ENCODE measurements at places on chromosomes 5 and 9.

DNA sequence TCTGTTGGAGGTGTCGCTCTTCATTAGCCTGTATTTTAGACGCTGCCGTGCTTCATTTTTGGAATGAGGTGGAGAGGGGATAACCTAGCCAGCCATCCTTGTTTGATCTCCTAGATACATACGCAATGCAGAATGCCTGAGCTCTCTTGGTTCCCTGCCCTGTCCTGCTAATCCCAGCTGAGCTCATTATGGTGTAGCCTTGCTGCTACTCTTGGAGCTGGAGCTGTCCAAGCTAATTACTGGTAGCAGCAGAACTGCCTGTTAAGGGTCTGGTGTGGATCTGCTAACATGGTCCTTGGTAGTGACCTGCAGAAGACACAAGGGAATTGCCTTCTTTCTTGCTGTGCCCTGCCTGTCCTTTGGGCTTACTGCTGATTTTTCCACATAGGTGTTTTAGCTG lies 207.9 kb downstream of the CNTLN start:
- no peak for DNase-seq

- no peak for DNase-seq
These were observed 16.0 kb downstream of the ENC1 start for GRCh38 chr5:74624501-74624900.

- no peak for DNase-seq
These were observed 122.9 kb upstream of the GRAMD2B start for GRCh38 chr5:126300293-126300692.

GRCh38 chr5:167633931-167634341 lies 657.5 kb upstream of the WWC1 start:
- peak; percentile 96 for DNase-seq

- DNase-seq, result no peak
These were observed 61.8 kb upstream of the SNX2 start for GRCh38 chr5:122713041-122713440.

DNA sequence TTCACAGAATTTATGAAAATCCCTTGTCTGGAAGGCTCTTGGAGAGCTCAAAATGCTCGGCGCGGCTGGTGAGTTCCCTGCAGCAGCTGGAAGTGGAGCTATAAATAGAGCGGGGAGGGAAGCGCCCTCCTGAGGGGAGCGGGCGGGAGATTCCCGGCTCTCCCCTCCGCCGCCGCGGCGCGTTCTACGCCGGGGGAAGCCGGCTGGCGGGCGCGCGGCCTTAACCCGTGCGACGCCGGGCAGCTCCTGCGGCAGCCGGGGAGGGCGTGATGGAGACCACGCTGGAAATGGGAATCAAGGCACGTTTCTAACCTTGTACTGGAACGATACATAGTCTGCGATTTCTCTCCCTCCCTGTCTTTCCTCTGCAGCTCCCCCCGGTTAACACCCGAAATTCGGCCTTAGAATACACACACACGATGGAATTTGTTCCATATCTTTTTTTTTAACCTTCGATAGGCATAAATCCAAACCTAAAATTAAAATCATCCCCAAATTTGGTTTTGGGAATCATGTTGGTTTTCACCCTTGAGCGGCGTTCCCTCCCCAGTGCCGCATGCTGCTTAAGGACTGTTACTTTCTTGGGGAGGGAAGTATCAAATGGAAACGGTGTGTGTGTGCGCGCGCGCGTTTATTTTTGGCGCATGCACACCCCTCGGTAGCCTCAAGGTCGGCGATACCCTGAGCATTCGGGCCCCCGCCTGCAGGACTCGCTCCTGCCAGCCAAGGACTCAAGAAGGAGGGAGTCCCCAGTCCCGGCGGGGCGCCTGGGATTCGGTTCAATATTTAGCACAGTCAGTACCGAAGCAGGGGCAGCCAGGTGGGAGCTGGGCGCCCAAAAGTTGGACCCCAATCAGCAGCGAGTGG lies 306.3 kb upstream of the KCNN2 start:
- peak; percentile 77 for DNase-seq

- DNase-seq, result no peak
These were observed 8.9 kb upstream of the ENTPD8 start for GRCh38 chr9:137449931-137450538.

- peak; percentile 80 for DNase-seq
These were observed 377.6 kb downstream of the DNAH5 start for GRCh38 chr5:13566871-13567339.

DNA sequence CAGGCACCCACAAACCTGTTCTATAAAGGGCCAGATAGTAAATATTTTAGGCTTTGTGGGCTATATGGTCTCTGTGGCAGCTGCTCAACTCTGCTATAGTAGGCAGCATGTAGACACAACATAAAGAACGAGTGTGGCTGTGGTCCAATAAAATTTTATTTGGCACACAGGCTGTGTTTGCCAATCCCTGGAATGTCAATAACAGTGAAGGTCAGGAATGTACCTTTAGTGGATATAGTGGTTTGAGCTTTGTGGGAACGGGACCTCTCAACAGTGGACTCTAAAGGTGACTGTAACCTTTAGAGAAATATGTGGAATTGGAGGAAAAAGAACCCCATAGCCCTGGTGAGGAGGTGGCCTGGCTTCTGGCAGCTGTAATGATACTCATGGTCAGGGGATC lies 145.2 kb downstream of the MAST4 start:
- DNase-seq, result no peak

DNA sequence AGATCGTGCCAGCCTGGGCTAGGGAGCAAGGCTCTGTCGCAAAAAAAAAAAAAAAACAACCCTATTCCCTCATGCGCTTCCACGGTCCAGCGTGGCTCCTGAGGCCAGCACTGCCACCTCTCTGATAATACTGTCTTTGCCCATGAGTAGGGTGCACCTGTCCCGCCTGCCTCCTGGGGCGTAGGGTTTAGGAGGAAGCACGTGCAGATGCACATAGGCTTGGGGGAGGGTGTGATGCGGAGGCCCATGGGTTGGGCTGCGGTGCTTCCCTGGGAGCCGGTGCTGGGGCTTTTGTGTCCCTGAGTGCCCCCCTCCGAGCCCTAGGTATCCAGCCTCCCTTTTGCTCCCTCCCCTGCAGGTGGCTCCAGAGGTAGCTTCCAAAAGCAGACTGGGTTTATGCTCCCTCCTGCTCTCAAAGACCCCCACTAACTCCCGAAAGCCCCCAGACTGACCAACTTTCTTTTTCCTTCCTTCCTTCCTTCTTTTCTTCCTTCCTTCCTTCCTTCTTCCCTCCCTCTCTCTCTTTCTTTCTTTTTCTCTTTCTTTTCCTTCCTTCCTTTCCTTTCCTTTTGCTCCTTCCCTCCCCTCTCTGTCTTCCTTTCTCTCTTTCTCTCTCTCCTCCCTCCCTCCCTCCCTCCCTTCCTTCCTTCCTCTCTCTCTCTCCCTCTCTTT lies 12.8 kb downstream of the FGFR4 start:
- no peak for DNase-seq

- peak; percentile 82 for DNase-seq
These were observed 2.8 kb upstream of the MYORG start for GRCh38 chr9:34379334-34380033.

GRCh38 chr9:137488327-137488653 lies 29.2 kb upstream of the NSMF start:
- DNase-seq, result no peak

- no peak for DNase-seq
These were observed 748.5 kb upstream of the CDH10 start for GRCh38 chr5:25393256-25393655.

DNA sequence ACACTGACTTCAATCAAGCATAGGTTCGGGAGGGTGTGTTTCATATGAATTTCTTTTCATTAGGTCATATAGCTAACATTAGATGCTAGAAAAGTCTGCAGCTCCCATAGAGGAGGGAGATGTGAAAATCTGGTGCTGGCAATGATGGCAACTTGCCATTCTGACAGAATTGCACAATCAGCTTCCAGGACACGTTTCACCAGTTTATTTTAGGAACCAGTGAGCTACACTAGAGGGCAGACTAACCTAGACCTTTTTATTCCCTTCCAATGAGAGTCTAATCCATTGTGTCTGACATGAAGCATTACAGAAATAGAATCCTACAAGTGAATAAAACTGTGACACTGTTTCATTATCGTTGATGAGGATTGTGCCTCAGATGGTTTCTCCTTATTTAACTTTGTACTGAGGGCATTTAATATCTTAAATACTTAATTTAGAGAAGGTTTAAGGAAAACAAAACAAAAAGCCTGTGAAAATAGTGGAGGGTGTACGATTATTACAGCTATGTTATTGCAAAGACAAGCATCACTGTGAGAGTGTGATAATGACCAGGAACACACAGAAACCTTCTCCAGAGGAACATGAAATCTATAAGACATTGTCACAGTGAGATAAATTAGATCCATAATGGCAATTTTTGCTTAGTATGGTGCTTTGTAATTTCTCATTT lies 363.3 kb upstream of the RPS23 start:
- peak; percentile 84 for DNase-seq

DNA sequence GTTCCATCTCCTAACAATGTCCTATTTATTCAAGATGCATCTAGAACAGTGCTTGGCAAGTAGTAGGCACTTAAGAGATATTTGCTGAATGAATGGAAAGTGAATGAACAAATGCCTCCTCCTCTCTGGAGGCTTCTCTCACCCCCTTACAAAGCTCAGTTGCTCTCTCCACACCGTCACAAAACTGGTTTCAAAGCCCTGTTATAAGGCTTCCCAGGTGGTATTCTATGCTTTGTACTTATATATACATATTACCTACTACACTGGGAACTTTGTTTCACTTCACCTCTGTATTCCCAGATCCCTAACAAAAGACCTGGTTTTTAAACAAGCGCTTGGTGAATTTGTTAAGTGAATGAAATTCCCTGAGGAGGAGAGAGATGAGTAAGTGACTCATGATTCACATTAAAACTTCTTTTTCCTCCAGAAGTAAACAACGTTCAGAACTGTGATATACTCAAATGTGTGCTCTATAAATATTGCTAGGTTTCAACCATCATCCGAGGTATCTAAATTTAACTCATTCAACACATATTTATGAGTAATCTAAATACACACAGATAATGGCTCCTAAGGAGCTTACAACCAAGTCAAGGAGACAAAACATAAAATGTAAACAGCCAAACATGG lies 36.0 kb downstream of the DENND1A start:
- peak; percentile 58 for DNase-seq

- peak; percentile 32 for DNase-seq
These were observed 69.6 kb upstream of the PRRC1 start for GRCh38 chr5:127447827-127448226.

GRCh38 chr5:22678886-22679285 lies 174.3 kb downstream of the CDH12 start:
- no peak for DNase-seq

- DNase-seq, result no peak
These were observed 65.6 kb downstream of the TEX10 start for GRCh38 chr9:100287186-100287585.

DNA sequence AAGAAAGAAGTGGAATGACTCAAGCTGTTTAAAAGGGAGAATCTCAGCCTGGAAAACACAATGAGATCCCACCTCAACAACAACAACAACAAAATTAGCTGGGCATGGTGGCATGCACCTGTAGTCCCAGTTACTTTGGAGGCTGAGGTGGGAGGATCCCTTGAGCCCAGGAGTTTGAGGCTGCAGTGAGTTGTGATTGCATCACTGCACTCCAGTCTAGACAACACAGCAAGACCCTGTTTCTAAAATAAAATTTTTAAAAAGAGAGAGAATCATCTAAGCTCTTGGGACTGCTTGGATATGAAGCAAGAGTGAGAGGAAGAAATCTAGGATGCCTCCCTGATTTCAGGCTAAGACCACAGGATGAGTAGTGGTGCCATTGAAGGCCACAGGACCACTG lies 47.4 kb upstream of the KIF2A start:
- no peak for DNase-seq

GRCh38 chr5:111284825-111285224 lies 60.6 kb downstream of the CAMK4 start:
- no peak for DNase-seq

GRCh38 chr5:42875785-42876374 lies 64.2 kb upstream of the SELENOP start:
- no peak for DNase-seq

DNA sequence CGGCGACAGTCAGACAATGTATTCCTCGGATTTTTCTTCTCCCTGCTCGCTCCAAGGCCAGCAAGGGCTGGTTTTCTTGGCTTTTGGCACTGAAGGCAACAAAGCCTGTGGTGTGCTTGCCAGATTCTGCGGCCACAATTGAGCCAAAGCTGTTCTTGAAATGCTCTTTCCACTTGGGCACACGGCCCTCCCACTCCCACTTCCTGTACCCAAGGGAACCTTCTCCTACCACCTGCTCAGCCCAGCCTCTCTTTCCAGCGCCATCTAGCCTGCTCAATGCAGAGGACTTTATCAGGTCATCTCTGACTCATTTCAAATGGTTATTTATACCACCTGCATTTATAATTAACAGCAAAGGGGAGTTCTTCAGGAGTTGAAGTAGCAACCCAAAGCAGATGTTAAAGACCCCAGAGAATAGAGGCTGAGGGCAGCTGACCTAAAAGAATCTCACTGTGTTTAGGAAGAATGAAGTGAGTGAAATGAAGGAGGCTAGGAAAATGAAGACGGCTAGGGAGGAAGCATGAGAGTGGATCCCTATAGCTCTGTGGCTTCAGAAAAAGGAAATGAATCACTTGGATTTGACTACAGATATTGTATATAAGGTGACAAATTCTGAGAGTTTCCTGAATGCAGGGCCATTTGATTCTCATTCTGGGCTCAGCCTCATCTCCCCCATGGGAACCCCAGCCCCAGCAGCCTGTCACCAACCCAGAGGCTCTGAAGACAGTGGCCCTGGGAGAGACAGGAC lies 439.0 kb downstream of the ENC1 start:
- peak; percentile 56 for DNase-seq

DNA sequence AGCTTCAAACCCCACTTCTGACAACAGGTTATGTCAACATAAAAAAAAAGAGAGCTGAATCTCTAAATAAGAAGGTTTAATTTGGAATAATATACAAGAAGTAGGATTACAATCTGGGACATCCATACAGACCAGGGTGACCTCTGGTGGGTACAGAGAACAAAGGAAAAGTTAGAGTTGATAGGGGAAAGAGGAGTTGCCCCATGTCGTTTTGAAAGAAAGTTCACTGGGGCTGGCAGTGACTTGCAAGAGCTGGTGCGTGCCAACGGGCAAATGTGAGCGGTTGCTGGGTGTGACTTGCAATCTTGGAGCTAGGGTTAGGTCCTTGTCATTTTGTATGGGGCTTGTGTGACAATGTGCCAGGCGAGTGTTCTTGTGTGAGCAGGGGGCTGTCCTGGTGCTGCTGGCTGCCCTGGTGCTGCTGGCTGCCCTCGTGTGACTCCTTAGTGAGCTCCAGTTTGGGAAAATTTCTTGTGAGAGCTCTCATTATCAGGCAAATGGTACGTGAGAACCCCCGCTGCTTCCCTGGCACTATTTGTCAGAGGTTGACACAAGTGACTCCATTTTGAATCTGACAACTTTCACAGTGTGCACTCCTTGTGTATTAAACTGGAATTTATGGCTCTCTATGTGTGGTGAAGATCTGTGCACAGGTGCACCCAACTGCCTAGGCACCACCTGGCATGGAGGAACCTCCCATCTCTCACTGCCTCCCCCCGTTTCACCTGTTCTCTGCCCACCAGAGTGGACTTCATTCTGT lies 69.8 kb downstream of the UBE2QL1 start:
- DNase-seq, result no peak
